GM23248 (cell line): ENCODE measurements at places on chromosomes 1 and 21. TPM values are rescaled to one million over a fixed set of nuclear protein-coding genes. Genes with fewer than 3 reads are reported as not detected.

The RNF187 gene
- 81.9 and 92.8 TPM in 2 replicates for total RNA-seq

- DNase-seq = peak; percentile 62
These were observed 372 bp downstream of the SLC25A44 start for GRCh38 chr1:156194300-156194652.

The LAMTOR2 gene
- 41.3 and 52.7 TPM in 2 replicates for total RNA-seq

The MSH4 gene
- total RNA-seq = not detected in 2 replicates

DNA sequence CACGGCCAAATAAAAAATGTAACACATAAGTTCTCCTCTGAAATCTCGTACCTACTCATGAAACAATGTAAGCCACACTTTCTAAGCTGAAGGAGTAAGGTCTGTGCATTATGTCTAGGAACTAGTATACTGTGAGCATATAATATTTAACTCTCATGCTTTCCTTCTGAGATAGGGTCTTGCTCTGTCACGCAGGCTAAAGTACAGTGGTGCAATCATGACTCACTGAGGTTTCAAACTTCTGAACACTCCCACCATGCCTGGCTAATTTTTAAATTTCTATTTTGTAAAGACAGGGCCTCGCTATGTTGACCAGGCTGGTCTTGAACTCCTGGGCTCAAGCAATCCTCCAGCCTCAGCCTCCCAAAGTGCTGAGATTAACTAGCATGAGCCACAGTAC lies 71.3 kb downstream of the AHCTF1 start:
- DNase-seq = no peak

DNA sequence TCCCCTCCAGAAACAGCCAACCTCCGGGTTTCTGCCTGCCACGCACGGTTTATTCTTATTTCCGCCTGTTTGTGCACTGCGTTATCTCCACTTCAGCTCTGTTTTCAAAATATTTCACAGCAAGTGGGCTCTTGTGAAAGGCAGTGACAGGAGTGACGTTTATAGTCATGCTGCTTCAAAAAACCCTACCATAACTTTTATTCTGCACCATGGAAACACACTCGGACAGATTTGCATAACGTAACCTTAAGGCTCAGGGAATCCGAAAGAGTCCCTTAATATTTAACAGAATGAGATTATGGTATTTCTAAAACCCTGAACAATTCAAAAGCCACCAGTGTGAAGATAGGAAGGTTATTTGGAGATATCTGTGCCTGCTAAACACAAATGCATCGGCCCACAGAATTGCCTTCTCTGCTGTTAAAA lies 782 bp upstream of the SDE2 start:
- DNase-seq = peak; percentile 35

DNA sequence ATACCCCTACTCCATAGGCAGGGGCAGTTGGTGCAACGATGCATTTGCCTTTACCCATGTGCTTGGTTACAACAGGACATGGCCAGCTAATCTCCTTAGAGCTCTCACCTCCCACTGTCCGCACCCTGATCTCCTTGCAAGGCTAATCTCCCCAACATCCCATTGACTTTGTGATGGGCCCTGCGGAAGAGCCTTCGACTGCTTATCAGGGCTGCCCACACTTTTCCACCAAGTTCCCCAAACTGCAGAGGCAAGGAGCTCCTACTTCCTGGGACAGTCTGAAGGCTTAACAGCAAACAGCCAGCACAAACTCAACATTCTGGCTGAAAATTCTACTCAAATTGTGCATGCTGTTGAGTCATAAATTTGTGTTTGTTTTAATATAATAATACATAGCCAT lies 36.0 kb downstream of the C1orf94 start:
- no peak for DNase-seq

DNA sequence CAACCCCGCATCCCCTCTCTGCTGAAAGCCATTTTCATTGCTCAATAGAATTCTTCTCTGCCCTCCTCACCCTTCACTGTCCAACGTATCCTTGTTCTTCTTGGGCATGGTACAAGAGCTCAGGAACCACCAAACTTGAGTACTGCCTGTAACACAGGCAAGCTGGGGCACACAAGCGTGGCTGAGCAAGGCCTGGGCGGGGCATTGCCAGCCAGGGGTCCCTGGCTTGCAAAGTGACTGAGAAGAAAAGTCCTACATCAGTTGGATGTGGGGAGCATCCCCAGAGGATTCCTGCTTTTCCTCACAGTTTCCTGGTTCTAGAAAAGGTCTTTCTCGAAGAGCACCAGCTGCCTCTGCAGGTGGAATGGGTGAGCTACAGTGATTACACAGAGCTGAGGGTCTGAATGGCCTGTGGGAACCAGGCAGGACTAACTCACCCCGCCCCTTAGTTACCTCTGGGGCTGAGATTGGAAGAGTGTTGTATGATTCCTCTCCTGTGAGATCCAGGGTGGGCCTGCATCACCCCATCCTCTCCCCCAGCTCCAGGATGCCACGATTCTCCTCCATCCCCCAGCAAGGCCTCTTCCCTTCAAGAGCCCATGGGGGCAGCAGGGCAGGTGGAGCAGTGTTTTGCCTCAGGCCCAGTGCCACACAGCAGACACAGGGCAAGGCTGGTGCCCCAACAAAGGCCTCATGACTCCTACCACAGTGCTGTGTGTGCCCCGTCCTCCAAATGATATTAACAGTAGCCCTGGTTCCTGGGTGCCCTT lies 121.9 kb downstream of the MATN1 start:
- DNase-seq = no peak

GRCh38 chr1:244409701-244410100 lies 42.0 kb downstream of the ADSS2 start:
- no peak for DNase-seq

The MATN1 gene
- total RNA-seq = 0.32 TPM in 1 of 2 replicates, not detected in the other

The BTBD19 gene
- total RNA-seq = 8.0 and 12.0 TPM in 2 replicates

GRCh38 chr1:156012051-156012817 lies 8.5 kb downstream of the SSR2 start:
- DNase-seq = no peak

- DNase-seq = peak; percentile 51
These were observed 92.5 kb upstream of the IRF2BP2 start for GRCh38 chr1:234702342-234703000.

DNA sequence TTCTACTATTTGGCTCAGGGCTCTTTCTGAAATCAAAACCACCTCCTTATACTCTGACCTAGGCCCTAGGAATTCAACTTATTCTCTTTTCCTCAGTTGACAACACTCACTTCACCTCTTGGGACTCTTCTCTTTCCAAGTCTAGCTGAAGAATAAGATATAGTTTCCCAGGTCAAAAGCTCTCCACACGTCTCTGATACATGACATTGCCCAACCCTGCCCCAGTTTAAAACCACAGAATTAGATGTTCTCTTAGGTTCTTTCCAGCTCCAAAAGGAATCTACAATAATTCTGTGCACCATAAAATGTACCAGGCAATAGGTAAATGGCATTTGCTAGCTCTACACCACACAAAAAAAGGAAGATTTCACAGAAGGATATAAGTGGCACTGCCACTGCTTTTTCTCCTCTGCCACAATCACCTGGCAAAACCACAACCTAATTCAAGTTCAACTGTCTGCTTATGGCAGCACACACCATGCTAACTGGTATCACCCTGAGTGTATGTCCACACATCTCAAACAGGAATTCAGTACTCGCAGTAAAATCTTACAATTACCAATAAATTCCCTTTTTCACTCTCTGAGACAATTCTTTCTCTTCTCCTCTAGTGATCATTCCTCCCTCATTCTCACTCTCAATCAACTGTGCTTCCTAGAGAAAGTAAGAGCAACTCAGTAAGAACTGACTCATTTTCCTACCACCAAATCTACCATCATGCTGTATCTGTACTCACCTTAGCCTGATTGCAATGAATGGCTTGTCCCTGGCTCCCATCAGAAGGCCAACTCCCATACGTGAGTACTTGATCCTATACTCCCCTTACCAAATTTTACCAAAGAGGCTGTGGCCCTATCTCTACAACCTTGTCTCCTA lies 27.3 kb downstream of the ZBTB8OS start:
- no peak for DNase-seq

- no peak for DNase-seq
These were observed 75.9 kb downstream of the KIF1B start for GRCh38 chr1:10286244-10286643.

The ZCCHC17 gene
- 32.2 and 34.8 TPM in 2 replicates for total RNA-seq

The TMEM240 gene
- total RNA-seq = 1.1 and 3.3 TPM in 2 replicates

The MXRA8 gene
- 1,040 and 1,228 TPM in 2 replicates for total RNA-seq

GRCh38 chr1:172544481-172545104 lies 11.6 kb downstream of the SUCO start:
- DNase-seq = no peak

The SDCCAG8 gene
- total RNA-seq = 29.4 and 69.4 TPM in 2 replicates

The LMOD1 gene
- 7.8 and 8.9 TPM in 2 replicates for total RNA-seq

DNA sequence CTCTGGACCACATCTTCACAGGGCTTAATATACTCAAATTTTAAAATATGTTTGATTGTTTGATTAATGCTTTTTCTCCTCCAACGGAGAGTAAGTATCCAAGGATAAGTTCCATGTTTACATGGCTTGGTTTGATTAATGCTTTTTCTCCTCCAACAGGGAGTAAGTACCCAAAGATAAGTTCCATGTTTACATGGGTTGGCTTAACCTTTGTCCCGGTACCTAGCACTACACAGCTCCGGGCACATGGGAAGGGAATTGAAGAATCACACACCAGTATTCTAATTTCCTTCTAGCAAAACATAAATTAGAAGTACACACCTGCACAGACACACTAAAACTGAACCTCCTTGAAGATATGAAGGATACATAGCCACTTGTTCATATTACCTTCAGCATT lies 77.5 kb downstream of the ARID4B start:
- no peak for DNase-seq

- DNase-seq = no peak
These were observed 196.4 kb downstream of the MIS18A start for GRCh38 chr21:32082466-32082865.

DNA sequence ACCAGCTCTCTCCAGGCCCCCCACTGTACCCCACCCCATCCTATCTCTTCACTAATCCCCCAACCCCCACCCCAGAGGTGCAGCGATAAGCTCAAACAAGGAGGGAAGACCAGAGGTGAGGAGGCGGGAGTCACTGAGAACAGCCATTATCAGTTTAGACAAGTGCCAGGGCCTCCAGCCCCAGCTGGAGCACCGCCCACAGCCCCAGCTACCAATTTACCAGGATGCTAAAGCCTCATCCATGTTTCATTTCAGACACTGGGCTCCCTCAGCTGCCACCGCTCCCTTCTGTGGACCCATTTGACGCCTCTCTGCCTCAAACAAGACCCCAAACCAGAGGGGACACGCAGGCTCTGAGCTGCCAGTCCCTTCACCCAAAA lies 80.6 kb downstream of the DISP3 start:
- DNase-seq = no peak

DNA sequence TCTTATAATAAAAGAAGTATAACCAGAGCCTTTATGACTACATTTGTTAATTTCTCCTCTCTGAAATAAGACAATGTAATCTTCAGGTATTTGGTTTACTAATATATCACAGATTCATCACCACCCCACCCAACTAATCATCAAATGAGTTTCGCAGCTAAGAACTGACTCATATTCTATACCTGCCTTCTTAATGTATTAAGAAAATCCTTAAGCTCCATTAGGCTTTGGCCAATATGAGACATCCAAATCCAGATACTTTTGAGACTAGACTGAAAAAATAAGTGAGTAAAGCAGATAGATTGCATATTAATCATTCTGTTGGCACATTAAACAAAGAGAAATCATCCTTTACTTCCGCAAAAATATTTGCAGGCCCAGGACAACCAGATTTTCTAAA lies 18.7 kb upstream of the FMO2 start:
- DNase-seq = no peak

The SKI gene
- 23.1 and 26.8 TPM in 2 replicates for total RNA-seq

The PM20D1 gene
- total RNA-seq = 0.22 TPM in 1 of 2 replicates, not detected in the other

- no peak for DNase-seq
These were observed 68.5 kb upstream of the TRAPPC10 start for GRCh38 chr21:43943512-43944077.

DNA sequence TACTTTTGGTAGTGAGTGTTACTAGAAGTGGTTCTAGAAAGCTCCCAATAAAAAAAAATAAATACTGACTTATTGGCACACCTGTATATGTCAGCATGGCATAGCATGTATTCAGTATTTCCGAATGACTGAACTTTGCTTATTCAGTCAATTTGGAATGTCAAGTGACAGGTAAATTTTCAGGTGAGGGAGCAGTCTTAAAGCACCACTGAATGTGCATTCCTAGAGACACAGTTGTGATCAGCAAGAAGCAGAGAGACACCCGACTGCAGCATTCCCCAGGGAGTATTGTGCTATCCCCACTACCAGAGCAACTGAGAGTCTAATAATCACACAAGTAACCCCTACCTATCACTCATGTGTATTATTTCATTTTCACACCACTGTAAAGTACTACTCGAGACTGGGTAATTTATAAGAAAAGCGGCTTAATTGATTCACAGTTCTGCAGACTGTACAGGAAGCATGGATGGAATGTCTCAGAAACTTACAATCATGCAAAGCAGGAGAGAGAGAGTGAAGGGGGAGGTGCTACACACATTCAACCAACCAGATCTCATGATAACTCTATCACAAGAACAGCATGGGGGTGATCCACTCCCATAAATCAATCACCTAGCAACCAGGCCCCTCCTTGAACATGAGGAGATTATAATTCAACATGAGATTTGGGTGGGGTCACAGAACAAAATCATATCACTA lies 201.5 kb downstream of the TBX15 start:
- DNase-seq = no peak

- DNase-seq = peak; percentile 44
These were observed 60.5 kb downstream of the ATP1A1 start for GRCh38 chr1:116433275-116434257.

The CACHD1 gene
- 5.6 and 9.3 TPM in 2 replicates for total RNA-seq

GRCh38 chr21:18529254-18529653 lies 125.7 kb upstream of the TMPRSS15 start:
- peak; percentile 0 for DNase-seq

- peak; percentile 92 for DNase-seq
These were observed 99.1 kb downstream of the MT1HL1 start for GRCh38 chr1:236904892-236905741.
